AG20443 (cell line): ENCODE measurements at places on chromosomes 1 and 21.

DNA sequence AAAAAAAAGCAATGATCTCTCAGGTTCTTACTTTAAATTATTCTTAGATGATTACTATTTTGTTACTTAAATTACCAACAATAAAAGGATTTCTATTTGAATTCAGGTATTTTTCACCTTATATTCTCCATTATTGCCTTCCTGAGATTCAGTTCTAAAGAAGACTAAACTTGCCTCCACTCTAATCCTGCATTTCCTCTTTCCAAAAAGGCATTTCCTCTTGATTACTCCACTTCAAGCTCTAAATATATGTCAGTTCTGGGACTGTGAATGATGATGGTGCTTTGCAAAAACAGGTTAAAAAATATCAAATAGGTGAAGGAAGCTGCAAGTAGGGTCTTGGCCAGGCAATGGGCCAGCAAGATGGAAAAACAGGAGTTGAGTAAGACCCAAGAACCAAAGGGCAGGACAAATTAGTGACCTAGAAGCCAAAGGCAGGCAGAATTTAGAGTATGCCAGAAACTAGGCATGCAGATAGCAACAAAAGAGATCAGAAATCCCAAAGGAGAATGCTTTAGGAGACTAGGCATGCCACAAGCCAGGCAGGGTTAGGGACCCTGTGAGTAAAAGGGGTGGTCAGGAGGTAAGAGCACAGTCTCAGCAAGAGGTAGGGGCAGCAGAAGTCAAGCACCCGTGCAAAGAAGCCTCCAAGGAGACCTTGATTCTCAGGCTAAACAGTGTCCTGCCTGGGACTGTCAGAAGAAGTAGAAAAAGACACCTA lies 11.3 kb upstream of the DIPK1A start:
- DNase-seq, result no peak

GRCh38 chr1:225146478-225146877 lies 217.0 kb downstream of the DNAH14 start:
- DNase-seq, result no peak

- DNase-seq, result no peak
Measured at GRCh38 chr21:38538353-38538752, 40.1 kb upstream of the ERG start.

DNA sequence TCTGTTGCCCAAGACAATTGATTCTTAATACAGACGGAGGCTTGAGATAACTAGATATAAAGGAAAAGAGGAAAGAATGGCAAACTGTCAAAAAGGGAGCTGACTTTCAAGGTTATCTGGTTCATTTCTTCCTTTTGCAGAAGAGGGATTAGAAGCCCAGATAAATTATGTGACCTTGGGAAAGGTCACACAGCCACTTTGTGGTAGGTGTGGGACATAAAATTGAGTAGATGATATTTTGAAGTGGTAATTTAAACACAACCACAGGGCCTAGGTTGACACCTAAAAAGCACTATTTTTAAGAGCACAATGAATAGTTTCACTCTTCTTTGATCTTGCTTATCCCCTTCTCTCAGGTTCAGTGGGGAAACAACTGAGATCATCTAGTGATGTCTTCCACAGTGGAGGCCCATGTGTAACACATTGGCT lies 16.9 kb upstream of the KIAA0040 start:
- DNase-seq, result no peak

GRCh38 chr1:8879464-8879921 lies 1.0 kb upstream of the ENO1 start:
- no peak for DNase-seq

DNA sequence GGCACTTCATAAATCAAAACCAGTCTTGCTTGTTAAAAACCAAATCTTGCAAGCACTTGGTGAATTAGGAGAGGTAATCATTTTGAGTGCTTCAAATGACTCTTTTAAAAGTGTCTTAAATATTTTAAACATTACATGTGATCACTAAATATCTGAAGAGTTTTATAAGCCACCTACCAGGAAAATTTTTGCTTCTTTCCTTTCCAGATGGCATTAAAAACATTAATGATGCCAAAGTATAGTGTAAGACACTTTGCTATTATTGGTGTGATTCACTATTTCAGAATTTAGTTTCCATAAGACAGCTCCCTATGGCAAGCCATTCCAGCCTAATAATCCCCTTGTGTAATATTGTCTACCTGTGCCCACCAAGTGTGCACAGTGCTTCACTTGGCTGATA lies 548.8 kb upstream of the ADAMTS5 start:
- no peak for DNase-seq

DNA sequence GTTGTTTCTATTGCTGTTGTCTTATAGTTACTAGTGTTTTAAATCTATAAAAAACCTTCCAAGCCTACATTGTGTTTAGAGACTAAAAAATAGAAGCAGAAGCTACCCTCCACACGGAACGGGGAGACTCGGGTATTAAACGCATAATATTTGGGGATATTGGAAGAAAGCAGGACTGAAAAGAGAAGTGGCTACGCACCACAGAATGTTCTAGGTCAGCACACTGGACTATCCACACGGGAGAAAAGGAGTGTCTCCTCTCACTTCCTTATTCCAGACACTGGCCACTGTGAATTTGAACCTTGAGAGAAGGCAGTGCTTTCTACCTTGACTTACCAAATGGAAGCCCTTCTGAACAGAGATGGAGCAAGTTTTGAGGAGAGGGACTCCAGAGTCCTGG lies 1.0 kb upstream of the OR10J4 start:
- DNase-seq, result no peak

GRCh38 chr1:43477716-43478115 lies 24.0 kb upstream of the HYI start:
- DNase-seq, result no peak

- DNase-seq, result no peak
Measured at GRCh38 chr1:221832151-221832550, 90.3 kb upstream of the DUSP10 start.
